H54 (cell line): ENCODE measurements at places on chromosomes 6 and 20.

DNA sequence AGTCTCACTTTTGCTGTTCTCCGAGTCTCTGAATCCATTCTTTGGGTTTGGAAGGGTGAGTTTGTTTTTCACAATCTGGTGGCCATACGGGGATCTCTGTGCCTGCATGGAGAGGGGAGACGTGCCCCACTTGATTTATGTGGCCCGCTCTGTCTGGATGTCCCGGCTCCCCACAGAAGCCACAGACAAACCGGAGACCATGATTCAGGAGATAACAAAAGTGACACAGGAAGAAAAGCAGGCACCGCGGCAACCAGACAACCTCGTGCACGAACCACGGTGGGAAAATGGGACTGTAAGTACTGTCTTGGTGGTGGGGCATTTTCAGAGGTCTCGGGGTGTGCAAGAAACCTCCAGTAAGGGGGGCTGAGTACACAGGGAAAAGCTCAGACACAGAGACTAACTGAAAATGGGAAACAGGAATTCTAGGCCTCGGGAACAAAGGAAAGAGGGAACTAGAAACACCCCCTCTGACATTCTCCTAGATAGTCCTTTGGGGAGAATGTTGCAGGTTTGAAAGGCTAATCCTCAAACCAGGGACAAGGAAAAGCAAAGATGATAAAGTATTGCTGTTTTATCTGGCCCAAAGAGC lies 22.1 kb upstream of the ZNF318 start:
- no peak for DNase-seq

DNA sequence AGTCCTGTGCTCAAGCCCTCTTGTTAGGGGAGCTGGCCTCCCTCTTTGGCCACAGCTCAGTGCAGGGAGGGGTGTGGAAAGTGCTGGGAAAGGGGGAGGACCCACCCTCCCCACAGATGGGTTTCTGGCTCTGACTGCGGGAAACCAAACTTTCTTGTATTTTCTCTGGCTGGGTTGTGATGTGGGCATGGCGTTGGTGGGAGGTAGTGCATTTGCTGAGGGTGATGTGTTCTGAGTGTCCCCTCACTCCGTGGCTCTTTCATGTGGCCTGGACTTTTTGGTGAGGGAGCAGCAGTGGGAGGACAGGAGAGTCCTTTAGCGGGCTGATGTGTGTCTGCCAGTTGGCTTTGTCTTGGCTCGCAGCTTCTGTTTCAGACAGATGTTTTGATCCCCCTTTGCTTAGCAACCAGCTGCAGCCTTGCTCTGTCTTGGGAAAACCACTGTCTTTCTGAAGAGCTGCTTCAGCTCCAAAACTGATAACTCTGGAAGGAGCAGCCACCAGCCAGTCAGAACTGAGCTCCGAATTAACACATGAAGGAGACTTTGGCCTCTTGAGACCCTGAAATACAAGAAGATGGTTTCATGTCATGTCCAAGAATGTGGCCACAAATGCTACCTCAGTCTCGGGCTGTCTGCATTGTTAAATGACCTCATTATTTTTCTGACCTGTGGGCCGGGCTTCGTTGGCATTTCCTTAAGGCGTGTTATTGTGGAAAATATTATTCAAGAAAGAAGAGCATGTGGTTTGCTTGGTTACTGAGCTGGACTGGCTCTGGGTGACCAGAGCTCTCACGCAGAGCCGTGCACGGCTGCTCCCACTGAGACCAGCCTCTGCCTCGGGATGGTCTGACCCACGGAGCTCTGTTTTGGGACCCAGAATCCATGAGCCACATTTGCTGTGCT lies 21.5 kb downstream of the SYNJ2 start:
- no peak for DNase-seq

GRCh38 chr6:106187424-106187982 lies 101.4 kb downstream of the PRDM1 start:
- DNase-seq = no peak

GRCh38 chr6:11363881-11364576 lies 131.6 kb upstream of the NEDD9 start:
- DNase-seq = no peak

- no peak for DNase-seq
Observed at GRCh38 chr6:37910998-37911397, 91.5 kb downstream of the ZFAND3 start.

DNA sequence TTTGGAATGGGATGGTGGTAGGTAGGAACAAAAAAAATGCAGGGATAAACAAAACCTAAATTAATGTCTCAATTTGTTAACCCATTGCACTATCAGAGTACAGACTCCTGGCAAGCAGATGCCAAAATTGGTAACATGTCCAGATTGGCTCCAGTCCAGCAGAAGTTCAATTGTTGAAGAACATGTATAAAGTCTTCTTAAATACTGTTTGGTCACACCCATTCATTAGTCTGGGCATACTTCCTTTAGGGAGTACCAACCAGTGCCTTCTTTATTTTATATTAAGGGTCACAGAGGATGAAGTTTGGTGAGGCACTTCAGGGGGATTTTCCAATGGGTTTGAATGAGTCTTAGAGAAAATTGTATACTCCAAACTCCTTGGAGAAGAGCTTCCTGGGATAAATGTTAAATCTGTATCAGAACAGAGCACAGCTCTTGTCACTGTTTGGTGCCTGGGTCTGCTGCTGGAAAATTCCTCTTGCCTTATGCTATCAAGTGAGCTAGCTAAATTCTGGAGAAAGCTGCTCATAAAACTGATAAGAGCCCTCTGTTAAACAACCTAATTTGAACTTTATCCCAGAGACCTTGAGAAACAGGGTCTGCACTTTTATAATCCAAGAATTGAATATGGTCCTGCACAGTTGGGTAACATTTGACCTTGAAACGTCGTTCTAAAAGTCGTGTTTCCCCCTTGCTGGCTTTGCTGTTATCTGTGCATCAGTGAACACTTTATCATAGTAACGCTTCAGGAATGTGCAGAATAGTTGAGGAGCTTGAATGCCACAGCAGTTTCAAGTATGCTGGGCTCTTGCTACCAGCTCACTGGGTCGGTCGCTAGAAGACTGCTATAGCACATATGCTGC lies 334.1 kb upstream of the CITED2 start:
- peak; percentile 34 for DNase-seq

DNA sequence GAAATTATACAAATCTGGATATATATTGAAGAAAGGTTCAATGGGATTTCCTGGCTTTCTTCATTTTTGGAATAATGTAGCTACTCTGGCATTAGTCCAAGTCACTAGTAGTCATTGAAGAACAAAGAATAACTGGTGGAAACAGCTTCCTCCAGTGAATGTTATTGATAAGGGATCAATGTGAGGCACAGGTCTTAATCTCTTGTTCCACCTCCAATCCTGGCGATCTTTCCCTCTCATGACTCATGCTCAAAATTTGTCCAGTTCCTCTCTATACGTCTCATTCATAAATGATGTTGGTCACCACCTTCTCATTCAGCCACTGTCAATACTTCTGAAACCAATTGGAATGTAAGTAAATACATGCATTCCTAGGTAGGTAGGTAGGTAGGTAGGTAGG lies 185.0 kb upstream of the BMP2 start:
- DNase-seq = no peak

DNA sequence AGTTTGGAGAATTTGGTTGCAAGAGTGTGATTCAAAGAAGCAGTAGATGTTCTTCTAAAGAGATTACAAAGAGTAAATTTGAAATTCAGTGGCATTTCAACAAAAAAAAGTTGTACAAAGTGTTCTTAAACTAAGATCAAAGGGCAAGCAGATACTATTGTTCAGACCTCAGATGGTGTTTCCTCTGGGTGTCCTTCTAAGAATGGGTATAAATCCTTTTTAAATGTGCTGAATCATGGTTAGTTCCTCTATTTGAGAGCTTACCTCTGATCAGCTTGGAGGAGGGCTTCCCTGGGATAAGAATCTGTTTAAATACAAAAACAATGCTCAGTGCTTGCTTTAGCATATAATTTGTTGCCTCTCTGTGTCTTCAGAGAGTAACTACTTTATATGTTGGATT lies 6.3 kb downstream of the BMP6 start:
- DNase-seq = no peak

- DNase-seq = peak; percentile 6
Observed at GRCh38 chr6:15586503-15586902, 76.3 kb downstream of the DTNBP1 start.
